ENCODE measurements at places on chromosomes 2 and 18. TPM values are rescaled to one million over a fixed set of nuclear protein-coding genes. Genes with fewer than 3 reads are reported as not detected.

The AFF3 gene
- total RNA-seq = not detected

The RAB12 gene
- 67.4 TPM for total RNA-seq

The ABCG5 gene
- total RNA-seq = not detected

The CD28 gene
- total RNA-seq = not detected

The MALL gene
- total RNA-seq = 442 TPM

The ZNF516 gene
- 10.8 TPM for total RNA-seq

The CFAP65 gene
- not detected for total RNA-seq

The EVA1A gene
- total RNA-seq = 25.2 TPM

The POTEJ gene
- not detected for total RNA-seq

The EFHD1 gene
- 0.45 TPM for total RNA-seq

The ASIC4 gene
- not detected for total RNA-seq

The CDKL4 gene
- 0.90 TPM for total RNA-seq

The TRIM54 gene
- total RNA-seq = not detected

The DUSP2 gene
- total RNA-seq = 1.4 TPM

The AQP12A gene
- not detected for total RNA-seq

The STRN gene
- total RNA-seq = 26.5 TPM

The RAB10 gene
- total RNA-seq = 234 TPM

The ANKRD44 gene
- 29.2 TPM for total RNA-seq

The ALKAL2 gene
- total RNA-seq = 1.3 TPM

The SKOR2 gene
- total RNA-seq = not detected

The HOXD4 gene
- not detected for total RNA-seq

The NIFK gene
- total RNA-seq = 49.5 TPM

The SLC40A1 gene
- total RNA-seq = 19.7 TPM

The NAGK gene
- total RNA-seq = 58.1 TPM

The CD8B2 gene
- total RNA-seq = not detected

The ENOSF1 gene
- 49.5 TPM for total RNA-seq

The SERPINB12 gene
- total RNA-seq = not detected

The CXCR1 gene
- total RNA-seq = not detected

The GBX2 gene
- 0.25 TPM for total RNA-seq

The NOL4 gene
- total RNA-seq = not detected

The MBD5 gene
- total RNA-seq = 47.0 TPM

The HOXD10 gene
- total RNA-seq = not detected

The SYT4 gene
- total RNA-seq = under 0.01 TPM

The PROC gene
- total RNA-seq = not detected

The NOSTRIN gene
- total RNA-seq = 0.81 TPM

The PXDN gene
- 137 TPM for total RNA-seq

The VWC2L gene
- total RNA-seq = not detected

The RIOK3 gene
- total RNA-seq = 89.3 TPM

The IHH gene
- not detected for total RNA-seq

The AP1S3 gene
- 16.8 TPM for total RNA-seq

The VAMP8 gene
- 1.7 TPM for total RNA-seq

The RPRD1A gene
- 32.6 TPM for total RNA-seq

The FAM98A gene
- total RNA-seq = 41.8 TPM

The CFAP221 gene
- not detected for total RNA-seq

The RTN4 gene
- 357 TPM for total RNA-seq

The MEP1B gene
- not detected for total RNA-seq

The C2orf66 gene
- total RNA-seq = not detected

The MARCHF7 gene
- total RNA-seq = 24.2 TPM

The NEMP2 gene
- total RNA-seq = 8.1 TPM

The CIDEA gene
- not detected for total RNA-seq

The MSTN gene
- 0.08 TPM for total RNA-seq

The IL36B gene
- not detected for total RNA-seq

The LIPG gene
- 3.2 TPM for total RNA-seq

The MYL12B gene
- 415 TPM for total RNA-seq

The RAPGEF4 gene
- 1.3 TPM for total RNA-seq

The OR6B2 gene
- total RNA-seq = not detected

The GCG gene
- total RNA-seq = not detected

The NHEJ1 gene
- 18.3 TPM for total RNA-seq
